ENCODE measurements at places on chromosomes 3 and 15. TPM values are rescaled to one million over a fixed set of nuclear protein-coding genes. Genes with fewer than 3 reads are reported as not detected.

The CISH gene
- polyA plus RNA-seq = not detected

The GAP43 gene
- polyA plus RNA-seq = not detected

The TNFAIP8L3 gene
- not detected for polyA plus RNA-seq

The GOLGA6L4 gene
- polyA plus RNA-seq = 5.8 TPM

The CDC25A gene
- 4.5 TPM for polyA plus RNA-seq

The C15orf62 gene
- 0.99 TPM for polyA plus RNA-seq

The NCEH1 gene
- 1.7 TPM for polyA plus RNA-seq

The SKOR1 gene
- polyA plus RNA-seq = 0.45 TPM

The ZNF80 gene
- polyA plus RNA-seq = not detected

The BDH1 gene
- 4.9 TPM for polyA plus RNA-seq

GRCh38 chr3:18062657-18063025 is 320.2 kb upstream of the TBC1D5 start:
- DNase-seq = no peak

DNA sequence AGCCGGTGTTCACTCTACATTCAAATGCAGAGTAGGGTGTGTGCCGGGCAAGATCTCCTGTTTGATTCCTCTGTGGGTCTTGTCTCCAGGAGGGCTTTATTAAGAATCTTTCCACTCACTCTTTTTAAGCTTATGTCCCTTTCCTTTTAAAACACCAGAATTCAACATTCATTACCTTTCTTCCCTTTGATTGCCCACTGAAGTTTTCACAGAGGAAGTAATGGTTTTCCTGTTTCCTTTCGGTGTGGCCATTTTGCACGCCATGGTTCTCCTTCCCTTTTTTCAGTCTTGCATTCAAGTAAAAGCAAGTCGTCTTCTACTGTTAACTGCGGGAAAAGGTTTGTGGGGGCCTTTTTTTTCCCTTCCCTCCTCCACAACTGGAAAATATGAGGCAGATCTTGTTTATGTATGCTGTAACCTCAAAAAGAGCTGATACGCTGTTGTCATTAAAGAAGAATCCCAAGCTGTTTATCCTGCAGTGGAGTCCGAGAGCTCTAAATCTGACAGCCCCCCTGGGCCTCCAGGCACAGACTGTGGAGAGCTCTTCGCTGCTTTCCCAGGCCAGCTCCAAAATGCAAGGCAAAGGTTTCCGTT is 40.5 kb downstream of the FILIP1L start:
- peak; percentile 84 for DNase-seq

GRCh38 chr15:59268852-59269407 is 62.3 kb downstream of the LDHAL6B start:
- DNase-seq = no peak

DNA sequence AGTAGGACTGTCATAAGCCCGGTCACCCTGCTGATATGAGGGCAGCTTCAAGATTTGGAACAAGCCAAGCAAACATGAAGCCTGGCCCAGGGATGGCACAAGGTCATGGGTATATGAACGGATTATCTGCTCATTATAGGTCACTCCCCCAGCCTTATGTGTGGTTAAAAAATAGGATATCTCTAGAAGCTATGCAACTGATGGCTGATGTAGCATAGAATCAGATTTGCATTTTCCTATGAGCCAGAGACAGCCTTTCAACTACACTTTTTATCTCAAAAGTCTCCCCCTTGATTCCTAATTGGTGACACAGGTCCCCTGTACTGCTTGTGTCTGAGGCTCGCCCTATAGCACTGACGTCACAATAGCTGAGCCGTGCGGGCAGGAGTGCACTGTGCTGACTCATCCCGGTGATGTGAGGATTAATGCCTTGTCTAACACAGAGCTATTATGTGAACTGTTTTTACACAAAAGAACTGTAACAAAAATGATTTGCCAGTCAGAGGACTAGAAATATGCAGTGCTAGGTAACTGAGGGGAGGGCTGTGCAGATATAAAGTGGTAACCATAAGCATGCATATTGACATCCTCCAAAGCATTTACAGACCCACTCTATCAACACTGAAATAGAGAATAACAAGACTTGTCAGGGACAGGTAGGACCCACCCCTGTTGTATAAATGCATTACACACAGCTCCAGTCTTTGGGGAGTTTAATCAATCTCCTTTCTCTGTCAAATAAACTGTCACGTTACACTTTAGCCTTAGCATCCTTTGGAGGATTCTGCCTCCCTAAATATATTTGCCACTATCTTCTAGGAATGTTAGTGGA is 204.9 kb downstream of the TIGIT start:
- DNase-seq = no peak

GRCh38 chr15:91561371-91562100 is 292.0 kb upstream of the SLCO3A1 start:
- DNase-seq = peak; percentile 61

- no peak for DNase-seq
Observed at GRCh38 chr15:78056714-78057269, 20.7 kb downstream of the TBC1D2B start.

GRCh38 chr3:151299006-151299405 is 17.6 kb downstream of the GPR87 start:
- no peak for DNase-seq

DNA sequence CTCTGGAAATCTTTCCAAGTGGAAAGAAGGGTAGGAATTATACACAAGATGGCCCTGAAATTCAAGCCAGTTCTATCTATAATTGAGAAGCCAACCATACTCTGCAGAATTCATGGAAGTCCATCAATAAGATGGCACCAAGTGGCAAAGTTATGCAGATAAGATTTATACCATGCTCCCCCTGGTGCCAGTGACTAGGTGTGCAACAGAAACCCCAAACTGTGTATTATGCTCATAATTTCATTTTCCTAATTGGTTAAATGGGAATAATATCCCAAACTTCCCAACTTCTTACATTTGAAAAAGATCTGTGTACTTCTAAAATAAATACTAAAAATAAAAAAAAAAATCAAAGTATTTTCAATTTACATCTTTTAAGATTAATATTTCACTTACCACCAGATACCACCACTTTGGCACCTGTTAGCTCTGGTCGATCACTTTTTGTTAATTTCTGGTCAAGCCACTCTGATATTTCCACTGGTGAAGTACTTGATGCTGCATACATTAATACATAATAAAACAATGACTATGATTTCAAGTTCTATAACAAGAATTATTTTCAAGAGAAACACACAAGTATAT is 25.9 kb downstream of the ETFA start:
- no peak for DNase-seq

- peak; percentile 38 for DNase-seq
Observed at GRCh38 chr15:98881526-98882520, 125.8 kb downstream of the PGPEP1L start.

DNA sequence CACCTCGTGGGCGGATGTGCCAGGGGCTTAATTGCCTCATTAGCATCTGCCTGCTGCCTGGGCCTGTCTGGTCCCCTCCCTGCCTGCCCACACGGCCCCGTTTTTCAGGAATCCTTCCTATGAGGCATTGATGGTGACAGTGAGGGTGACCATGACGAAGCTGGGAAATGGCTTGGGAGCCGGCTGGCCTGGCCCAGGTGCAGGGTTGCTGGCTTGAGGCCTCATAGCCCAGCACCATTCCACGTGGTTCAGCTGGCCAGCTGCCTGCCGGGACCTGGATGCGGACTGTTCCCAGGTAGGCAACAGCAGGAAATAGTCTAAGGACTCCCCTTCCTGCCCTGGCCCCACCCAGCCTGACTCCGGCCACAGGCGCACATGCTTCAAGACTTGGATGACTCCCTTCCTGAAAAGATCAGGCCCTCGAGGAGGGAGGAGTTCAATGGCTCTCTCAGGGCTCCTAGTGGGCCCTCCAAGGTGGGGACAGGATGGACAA is 8.9 kb upstream of the DUSP7 start:
- DNase-seq = no peak

- no peak for DNase-seq
Observed at GRCh38 chr3:10997196-10997595, 4.6 kb downstream of the SLC6A1 start.

DNA sequence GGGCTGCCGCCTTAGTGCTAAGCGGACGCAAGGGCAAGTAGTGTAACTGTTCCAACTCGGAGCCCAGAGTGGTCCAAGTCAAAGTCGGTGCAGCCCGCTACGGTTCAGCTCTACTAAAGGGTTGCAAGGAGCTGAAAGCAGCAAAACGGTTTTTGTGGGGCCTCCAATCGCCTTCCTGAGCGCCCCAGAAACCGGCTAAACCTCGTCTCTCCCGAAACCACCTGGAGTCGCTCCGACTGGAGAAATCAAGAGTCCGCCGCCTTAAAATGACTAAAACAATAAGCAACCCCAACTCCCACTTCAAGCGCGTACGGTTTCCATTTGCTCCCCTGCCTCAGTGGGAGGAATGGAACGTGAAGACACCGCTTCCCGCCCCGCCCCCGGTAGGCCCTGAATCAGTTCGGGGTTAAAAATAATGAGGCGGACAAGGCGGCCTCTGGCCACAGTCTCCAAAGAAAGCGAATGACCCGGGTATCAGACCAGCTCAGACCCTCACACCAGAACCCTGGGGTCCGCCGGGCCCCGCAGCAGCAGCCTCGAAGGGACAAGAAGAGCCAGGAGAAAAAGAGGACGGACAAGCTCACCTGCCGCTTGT is 401 bp downstream of the SEC11A start:
- DNase-seq = no peak

- no peak for DNase-seq
Observed at GRCh38 chr15:63551400-63551799, 45.8 kb upstream of the FBXL22 start.

DNA sequence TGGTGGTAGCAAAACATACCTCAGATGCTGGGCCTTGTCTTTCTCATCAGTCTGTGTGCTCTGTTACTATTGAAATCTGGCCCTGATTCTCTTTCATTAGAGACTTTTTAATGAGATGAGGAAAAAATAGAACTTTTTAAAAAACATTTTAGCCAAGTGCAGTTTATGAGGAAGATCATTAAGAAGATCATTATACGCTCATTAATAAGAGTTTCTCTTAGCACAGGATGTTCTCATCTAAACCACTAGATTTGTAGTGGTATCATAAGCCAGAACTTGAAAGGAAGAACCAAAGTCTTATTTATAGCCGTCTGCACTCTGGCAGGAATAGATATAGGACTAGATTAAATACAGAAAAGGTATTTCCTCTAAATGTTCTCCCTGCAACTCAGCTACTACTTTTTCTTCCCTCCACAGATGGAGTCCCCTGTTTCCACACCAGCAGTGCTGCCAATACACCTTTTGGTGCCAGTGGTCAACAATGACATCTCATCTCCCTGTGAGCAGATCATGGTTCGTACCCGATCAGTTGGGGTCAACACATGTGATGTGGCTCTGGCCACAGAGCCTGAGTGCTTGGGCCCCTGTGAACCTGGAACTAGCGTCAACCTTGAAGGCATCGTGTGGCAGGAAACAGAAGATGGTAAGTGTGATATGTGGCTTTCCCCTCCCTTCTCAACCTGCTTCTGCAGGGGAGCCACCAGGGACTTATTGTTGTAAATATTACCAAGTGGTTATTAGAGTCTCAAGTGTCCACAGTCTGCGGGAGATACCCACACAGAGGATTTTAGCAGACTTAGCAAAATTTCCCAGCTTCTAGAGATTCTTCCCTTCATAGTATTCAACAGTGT is 152.8 kb downstream of the RBPMS2 start:
- no peak for DNase-seq

DNA sequence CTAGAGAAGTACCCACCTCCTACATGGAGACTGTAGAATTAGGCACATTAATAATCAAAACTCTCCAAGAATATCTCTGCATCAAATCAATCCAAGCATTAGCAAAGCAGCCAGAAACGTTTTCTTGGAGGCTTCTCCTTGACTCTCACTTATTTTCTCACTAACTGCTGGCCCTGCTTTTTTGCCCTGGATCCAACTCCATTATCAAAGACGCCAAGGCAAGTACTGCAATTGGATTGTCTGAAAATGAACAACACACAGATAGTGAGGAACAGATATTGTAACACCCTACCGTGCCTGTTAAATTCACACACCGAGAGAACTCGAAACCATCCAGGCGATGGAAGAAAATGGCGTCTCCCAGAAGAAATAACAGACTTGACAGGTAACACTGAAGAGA is 256.2 kb upstream of the MDFIC2 start:
- peak; percentile 7 for DNase-seq

DNA sequence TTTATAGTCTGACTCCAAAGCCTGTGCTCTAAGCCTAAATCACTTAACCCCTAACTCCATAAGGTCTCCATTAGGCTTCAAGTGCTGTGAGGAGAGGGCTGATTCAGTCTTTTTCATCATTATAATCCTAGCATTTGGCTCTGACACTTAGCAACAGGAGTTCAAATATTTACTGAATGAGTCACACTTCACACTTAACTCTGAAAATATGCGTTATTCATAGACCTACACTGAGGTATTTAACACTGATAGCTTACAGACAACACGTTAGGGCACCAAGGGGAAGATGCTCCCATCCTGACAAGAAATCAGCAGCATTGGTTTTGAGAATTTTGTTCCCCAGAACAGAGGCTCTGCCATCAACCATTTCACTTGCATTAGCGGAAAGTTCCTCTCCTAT is 53.5 kb downstream of the MSL2 start:
- DNase-seq = no peak

- no peak for DNase-seq
Observed at GRCh38 chr15:67884009-67884408, 44.2 kb upstream of the RNU6-1 start.

- no peak for DNase-seq
Observed at GRCh38 chr15:27686369-27686768, 412.7 kb downstream of the OCA2 start.

- DNase-seq = no peak
Observed at GRCh38 chr3:30553641-30554316, 52.6 kb upstream of the TGFBR2 start.

- DNase-seq = no peak
Observed at GRCh38 chr3:21587894-21588293, 163.1 kb downstream of the ZNF385D start.

DNA sequence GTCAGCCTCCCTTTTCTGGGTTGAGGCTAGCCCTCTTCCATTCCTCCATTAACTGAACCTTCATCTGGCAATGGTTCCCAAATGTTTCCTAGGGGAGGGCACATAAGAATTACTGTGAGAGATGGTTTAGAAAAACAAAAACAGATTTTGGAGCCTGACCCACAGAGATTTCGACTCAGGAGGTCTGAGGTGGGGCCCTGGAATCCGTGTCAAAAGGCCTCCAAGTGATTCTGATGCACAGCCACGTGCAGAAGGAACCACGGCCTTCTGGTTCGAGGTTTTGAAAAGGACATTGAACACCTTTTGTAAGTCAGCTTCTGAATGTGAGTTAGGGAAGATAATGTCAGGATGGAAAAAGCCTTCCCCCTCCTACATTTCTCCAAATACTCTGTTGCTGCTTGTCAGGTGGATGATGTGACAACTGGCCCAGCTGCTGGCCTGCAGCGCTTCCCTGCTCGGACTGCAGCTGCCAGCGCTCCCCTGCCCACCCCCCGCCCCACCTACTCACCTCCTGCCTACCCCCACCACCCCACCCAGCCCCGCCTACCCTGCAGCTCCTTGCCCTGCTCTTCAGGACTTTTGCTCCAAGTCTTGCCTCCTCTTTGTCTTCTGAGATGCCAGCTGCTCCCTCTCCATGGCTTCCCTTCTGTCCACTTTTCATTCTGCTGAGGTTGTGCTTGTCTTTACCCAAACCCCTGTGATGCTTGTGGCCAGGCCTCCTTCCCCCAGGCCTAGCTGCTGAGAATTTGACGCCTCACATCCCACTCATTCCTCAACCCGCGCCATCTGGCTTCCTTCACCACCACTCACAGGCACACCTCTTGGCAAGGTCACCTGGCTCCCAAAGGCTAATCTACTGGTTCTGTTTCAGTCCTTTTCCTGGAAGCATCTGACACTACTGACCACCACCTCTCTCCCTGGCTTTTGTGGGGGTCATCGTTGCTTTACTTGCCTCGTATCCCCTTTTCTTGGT is 6.6 kb downstream of the EHD4 start:
- DNase-seq = no peak

GRCh38 chr3:149810846-149811245 is 2.2 kb upstream of the RNF13 start:
- DNase-seq = no peak

- no peak for DNase-seq
Observed at GRCh38 chr15:100898661-100899462, 19.2 kb downstream of the ALDH1A3 start.
